Activated T-cell treated with anti-CD3 and anti-CD28 coated beads, Interleukin-2, amount 50 U/mL, for 72 hours (primary cell): ENCODE measurements at places on chromosomes 2 and 18. TPM values are rescaled to one million over a fixed set of nuclear protein-coding genes. Genes with fewer than 3 reads are reported as not detected.

The SLC4A3 gene
- total RNA-seq = not detected

DNA sequence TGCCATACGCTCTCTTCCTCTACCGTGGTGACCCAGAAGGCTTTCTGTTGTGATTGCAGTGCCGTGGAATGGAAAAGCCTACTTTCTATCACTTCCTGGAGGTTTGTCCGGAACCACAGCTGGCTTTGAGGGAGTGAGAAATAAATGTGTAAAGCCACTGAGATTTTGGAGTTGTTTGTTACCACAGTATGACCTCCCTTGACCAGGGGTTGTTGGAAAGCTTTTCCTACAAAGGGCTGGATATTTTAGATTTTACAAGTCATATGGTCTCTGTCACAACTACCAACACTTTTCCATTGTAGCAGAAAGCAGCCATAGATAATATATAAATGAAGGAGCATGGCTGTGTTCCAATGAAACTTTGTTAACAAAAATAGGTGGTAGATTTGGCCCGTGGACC is 70.3 kb downstream of the VAPA start:
- DNase-seq = no peak

DNA sequence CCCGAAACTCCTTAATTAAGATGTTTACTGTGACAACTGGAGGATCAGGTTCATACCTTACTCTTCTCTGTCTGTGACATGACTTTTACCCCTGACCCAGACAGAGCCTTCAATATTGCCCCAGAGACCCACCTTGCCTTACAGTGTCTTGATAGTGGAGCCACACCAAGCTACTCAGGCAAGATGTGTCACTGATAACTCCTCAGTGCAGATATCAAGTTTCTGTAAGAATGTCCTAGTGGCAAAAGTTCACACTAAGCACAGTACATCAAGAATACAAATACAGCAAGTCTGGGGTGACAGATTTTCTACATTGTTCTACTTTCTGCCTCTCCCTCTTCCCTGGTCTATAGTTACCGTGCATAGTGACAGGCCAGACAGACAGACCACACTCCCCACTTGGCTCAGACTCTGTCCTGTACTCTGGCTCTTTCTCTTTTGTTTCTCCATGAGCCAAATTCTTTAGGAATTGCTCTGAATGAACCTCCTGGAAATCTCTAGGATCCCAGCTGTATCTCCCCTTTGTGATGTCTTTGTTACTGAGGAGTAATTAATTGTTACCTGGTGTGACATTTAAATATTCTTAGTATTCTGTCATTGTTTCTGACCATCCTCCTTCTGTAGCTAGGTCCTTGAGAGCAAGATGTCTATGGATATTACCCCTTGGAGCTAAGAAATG is 24.1 kb upstream of the APOB start:
- DNase-seq = no peak

DNA sequence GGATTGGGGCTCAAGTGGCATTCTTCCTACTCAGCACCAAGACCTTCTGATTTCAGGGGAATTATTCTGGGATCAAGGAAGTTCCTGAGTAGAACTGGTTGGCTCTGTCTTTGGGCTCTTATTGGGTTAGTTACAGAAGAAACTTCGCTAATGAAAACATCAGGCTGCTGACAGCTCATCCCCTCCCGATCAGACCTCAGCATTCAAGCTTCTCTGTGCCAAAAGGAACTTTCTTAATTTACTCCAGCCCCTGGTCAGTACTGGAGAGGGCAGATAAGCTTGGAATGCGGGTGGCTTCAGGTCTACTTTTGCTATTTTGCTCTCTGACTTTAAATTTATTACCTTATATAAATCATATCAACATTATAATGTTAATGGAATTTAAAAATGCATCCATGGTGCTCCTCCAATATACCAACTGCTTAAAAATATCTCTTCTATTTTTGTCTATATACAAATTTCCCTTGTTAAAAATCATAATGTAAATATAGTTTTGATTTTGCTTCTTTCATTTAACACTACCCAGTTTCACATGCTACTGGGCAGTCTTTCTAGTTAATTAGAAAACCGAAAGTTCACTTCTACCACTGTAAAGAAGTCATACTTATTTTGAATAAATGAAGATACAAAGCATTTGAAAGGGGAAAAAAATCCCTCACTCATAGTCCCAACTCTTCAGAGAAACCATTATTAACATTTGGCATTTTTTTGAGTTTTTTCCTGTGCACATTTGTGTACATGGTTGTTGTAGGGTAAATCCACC is 34.4 kb downstream of the PCARE start:
- DNase-seq = no peak

DNA sequence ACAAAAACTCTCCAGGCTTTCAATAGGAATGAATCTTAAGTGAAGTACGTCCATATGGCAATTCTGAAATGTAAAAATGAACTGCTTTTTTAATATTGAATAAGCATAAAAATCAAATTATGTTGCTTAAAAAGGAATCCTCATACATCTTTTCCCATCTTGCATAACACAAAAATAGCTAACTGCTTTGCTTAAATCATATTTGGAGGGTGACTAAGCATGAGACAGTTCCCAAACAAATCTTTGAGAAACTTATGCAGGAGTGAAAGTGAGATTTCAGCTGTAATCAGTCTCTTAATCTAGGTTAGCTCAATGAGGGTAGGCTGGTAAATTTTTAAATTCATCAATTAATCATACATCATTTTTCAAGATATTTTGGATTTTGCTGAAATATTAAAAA is 111.5 kb downstream of the MBD5 start:
- no peak for DNase-seq

- DNase-seq = no peak
These were observed 19.6 kb upstream of the ESPNL start for GRCh38 chr2:238080518-238080917.

- no peak for DNase-seq
These were observed 328.9 kb downstream of the CLIP4 start for GRCh38 chr2:29444150-29444549.

DNA sequence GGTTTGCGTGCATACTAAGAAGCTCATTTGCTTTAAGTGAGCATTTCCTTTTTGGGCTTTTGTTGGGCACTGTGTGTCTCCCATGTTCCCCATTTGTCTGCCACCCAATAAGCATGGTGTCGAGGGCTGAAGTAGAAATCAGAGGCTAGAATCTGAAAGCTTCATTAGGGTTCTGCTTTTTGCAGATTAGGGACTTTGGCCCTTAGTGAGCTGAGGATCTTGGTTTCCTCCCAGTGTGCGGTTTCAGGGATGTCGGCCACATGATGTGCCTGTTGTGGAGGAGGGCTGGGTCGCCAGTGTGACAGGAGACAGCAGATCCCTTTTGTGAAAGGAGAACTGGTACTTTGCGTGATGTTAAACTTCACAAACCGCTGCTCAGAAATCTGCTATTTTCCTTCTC is 41.1 kb downstream of the PLEKHB2 start:
- no peak for DNase-seq

DNA sequence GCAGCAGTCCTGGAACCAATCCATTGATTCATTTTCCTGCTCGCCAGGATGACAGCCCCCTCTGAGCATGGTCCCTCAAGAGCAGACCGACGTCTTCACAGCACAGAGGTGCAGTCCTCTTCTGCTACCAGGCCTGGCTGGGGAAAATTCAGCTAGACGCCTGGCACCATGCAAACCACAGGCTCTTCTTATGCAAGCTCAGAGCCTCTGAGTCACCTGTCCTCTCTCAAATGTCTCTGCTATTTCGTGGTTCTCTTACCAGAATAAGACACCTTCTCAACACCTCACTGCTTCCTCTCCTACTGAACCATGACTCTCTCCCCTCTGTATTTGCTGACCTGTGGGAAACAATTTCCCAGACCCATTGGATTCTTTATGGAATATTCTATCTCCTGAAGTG is 79.8 kb upstream of the CYRIA start:
- DNase-seq = peak; percentile 60

DNA sequence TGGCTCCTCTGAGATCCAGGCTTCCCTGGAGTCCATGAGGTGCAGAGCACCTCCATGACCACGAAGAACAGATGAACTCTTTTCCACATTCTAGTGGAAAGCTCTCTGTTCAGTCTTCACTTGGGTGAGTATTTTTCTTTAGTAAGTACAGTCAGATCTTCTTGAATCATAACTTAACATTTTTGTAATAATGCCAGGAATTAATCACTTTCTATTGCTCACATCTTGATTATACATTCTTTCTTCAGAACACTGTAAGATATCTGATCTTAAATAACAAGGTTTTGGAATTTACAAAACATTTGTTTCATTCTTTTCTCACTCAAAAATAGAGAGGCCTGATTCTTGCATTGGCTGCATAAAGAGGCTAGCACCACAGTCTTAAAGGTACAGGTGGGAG is 45.4 kb upstream of the RND3 start:
- no peak for DNase-seq

The SERPINB3 gene
- total RNA-seq = not detected

The CMPK2 gene
- total RNA-seq = 5.7 TPM

DNA sequence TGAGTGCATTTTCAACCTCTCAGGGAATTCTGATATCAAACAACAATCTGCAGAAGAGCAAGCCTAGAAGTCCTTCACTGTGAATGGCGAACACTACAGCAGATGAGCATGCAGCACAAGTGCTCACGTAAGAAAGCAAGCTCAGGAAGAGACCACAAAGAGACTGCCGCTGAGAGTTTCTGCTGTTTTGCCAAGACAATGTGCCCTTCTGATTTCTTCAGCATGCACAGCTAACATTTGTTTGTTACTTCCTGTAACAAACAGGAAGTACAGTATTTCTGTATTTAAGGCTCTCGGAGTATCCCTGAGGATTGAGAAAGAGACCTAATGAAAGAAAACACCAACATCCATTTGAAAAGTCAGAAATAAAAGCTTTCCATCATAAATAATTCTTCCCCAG is 45.9 kb downstream of the MBOAT2 start:
- no peak for DNase-seq

The SGO2 gene
- 38.9 TPM for total RNA-seq

DNA sequence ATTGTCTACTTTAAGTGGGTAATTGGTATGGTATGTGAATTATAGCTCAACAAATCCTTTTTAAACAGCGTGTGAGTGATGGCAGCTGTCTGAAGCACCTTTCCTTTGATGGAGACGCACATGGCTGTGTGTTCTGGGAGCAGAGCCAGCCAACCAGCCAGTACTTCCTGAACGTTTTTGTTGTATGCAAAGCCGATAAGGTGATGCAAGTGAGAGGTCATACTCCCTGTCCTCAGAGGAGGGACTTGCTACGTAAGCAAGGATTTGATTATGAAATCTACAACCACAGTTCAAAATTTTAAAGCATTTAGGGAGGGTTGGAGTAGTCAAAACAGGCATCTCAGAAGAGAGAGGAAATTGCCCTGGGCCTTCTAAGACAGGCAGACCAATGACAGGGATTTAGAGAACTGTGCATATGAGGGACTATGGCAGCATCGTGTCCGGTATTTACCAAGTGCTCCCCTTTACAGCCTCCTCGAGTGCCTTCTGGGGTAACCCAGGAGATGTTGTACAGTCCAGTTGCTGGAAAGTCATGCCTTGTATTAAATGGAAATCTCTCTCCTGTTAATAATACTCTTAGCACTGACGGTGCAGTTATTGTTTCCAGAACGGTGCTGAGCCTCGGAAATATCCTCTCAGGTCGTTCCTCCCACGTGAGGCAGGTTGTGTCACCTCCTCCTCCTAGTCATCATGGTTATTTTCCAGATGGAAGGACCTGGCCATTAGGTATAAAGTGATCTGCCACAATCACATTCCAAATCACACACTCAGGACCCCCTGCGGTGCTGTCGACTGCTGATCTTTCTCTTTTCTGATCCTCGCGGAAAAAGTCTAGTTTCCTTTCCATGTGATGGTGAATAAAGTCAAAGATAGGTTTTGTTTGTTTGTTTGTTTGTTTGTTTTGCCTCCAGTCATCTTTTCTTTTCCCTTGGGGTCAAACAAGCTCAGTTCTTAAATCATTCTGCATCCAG is 28.4 kb downstream of the ARHGEF4 start:
- DNase-seq = no peak

GRCh38 chr18:7038330-7038851 is 79.2 kb downstream of the LAMA1 start:
- DNase-seq = no peak

DNA sequence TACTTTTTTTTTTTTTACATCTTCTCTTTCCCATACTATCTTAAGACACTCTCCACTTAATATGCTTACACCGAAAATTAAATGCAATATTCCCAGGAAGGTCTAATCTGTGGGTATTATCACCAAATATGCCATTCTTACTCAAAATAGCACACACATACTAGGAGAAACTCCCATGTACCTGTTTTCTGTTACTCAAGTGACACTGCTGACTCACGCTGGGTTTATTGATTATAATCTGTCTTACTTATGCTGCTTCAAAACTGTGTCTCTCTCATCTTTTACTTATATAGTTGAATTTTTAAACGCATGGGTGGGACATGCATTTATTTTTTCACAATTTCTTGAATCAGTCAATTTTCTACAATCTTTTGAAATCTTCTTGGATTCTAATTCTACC is 29.9 kb downstream of the MRPL19 start:
- no peak for DNase-seq

DNA sequence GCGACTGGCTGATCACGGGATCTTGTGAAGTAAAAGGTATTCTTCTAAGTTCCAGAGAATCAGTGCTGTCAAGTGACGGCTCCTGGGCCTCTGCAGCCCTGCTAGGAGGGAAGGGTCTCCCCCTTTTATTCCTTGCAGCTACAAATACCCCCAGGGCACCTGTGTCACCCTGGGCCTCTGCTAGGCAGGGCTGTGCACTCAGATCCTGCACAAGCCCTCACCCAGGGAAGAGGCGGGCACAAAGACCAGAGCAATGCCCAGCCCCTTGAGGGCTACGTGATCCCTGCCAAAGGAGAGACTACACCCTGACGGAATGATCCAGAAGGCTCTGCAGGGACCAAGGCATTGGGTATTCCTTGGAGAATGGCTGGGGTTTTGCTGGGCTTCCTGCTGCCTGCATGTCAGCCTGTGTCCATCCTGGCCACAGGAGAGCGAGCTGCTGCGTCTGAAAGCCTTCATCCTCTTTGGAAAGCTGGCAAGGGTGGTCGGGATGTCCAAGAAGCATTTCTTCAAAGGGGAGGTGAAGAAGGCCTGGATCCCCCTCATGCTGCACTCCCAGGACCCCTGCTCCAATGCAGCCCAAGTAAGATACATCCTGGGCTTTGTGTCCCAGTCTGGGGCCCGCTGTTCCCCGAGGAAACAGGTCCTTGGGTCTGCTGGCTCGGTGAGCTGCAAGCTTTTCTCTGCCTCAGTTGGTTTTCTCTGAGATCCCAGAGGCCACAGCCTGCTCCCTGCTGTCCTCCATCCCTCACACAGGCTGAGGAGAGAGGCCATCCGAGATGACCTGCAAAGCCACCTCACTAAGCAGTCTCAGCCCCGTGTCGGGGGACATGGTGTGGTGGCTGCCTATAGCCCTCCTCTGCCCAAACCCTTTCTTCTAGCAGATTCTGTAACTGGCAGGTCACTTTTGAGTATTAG is 24.9 kb downstream of the HJURP start:
- DNase-seq = no peak

GRCh38 chr2:101892377-101892776 is 99.4 kb upstream of the IL1R2 start:
- no peak for DNase-seq

GRCh38 chr2:220491670-220492069 is 864.2 kb downstream of the SLC4A3 start:
- no peak for DNase-seq

The AFF3 gene
- 2.6 TPM for total RNA-seq

GRCh38 chr18:75156139-75156750 is 52.7 kb downstream of the PTGR3 start:
- no peak for DNase-seq

GRCh38 chr2:136131484-136131960 is 13.6 kb upstream of the CXCR4 start:
- peak; percentile 50 for DNase-seq

- no peak for DNase-seq
These were observed 74.7 kb upstream of the SNTG2 start for GRCh38 chr2:875687-876615.

GRCh38 chr2:172415157-172415864 is 12.1 kb upstream of the ITGA6 start:
- no peak for DNase-seq

GRCh38 chr18:48459465-48459864 is 50.3 kb upstream of the ZBTB7C start:
- DNase-seq = no peak
